ENCODE measurements at places on chromosomes 6 and 20. TPM values are rescaled to one million over a fixed set of nuclear protein-coding genes. Genes with fewer than 3 reads are reported as not detected.

DNA sequence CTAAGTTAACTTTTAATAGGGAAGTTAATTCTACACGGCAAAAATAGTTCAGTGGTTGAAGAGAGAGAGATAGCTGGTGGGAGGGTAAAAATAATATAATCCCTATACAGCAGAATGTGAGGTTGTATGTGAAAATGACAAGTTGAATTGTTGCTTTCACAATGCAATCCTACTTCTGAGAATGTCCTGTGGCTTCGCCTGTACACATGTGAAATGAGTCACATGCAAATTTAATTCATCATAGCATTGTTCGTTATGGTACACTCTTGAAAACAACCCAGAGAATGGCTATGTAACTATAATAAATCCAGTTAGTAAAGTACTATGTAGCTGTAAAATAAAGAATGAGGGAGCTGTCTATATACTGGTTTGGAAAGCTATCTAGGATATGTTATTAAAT lies 46.0 kb upstream of the HINT3 start:
- peak; percentile 31 for DNase-seq

DNA sequence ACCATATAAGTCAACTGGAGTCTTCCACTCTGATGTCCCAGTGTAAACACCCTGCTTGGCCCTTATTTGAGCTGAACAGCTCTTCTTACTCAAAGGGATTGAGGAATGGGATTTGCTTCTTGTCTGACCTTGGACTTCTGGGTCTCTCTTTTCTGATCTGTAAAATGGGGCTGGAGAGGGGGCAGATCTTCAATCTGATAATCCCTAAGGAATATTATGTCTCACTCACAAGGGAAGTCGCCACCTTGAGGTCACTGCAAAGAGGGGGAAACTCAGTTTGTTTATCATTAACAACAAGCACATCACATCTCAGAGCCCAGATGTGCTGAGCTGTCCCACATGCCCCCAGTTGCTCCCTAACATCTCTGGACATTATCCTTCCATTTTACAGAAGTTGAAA lies 15.1 kb downstream of the KCNS1 start:
- no peak for DNase-seq

DNA sequence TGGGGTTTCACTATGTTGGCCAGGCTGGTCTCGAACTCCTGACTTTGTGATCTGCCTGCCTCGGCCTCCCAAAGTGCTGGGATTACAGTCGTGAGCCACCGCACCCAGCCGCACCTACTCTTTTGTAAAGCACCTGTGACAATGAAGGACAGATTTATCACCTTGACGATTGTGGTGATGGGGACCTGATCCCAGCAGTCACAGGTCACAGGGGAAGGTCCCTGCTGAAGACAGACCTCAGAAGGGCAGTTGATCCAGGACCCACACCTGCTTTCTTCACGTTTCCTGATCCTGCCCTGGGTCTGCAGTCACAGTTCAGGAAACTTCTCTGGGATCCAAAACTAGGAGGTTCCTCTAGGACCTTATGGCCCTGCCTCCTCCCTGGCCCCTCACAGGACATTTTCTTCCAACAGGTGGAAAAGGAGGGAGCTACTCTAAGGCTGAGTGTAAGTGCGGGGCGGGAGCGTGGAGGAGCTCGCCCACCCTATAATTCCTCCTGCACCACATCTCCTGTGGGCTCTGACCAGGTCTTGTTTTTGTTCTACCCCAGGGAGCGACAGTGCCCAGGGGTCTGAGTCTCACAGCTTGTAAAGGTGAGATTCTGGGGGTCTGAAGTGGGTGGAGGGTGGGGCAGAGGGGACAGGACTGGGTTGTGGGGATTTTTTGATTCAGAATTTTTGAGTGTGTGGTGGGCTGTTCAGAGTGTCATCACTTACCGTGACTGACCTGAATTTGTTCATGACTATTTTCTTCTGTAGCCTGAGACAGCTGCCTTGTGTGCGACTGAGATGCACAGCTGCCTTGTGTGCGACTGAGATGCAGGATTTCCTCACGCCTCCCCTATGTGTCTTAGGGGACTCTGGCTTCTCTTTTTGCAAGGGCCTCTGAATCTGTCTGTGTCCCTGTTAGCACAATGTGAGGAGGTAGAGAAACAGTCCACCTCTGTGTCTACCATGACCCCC lies 3.0 kb downstream of the HLA-E start:
- no peak for DNase-seq

GRCh38 chr6:36660771-36661471 lies 17.6 kb upstream of the CDKN1A start:
- DNase-seq = no peak

GRCh38 chr6:83432636-83433035 lies 1.8 kb upstream of the ME1 start:
- no peak for DNase-seq

DNA sequence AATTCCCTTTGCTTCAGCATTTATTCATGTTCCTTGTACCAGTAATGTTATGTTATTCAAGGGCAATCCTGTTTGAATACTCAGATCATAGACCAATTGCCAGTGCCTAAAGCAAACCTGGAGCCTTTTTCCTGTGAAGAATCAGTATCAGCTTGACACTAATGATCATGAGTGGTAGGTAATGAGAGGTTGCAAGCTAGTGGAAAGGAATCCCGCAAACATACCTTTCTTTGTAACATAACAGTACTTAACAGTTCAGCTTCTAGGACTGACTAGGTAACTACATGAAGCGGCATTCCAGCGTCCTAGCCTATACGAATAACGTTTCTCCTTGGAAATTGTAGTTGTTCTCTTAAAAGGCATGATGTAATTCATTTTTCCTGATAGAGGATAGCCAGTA lies 253.7 kb downstream of the TMEM242 start:
- no peak for DNase-seq

DNA sequence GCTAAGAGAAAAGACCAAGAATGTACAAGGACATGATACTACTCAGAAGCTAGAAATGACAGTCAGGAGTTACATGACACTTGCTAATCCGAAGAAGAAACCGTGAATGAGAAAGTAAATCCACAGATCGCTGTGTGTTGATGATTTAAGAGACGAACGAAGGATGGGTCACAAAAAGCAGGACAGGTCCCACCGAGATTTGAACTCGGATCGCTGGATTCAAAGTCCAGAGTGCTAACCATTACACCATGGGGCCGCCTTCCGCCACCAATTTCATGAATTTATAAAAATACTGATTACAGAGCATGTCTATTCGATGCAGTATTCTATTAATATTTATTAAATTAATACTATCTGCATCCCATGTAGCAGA lies 54.0 kb upstream of the BTN3A2 start:
- peak; percentile 40 for DNase-seq

GRCh38 chr6:7417684-7418083 lies 28.1 kb downstream of the RIOK1 start:
- DNase-seq = no peak

- DNase-seq = peak; percentile 53
Measured at GRCh38 chr6:150004101-150004782, 21.1 kb downstream of the RAET1L start.

GRCh38 chr20:63121246-63121645 lies 94.7 kb downstream of the YTHDF1 start:
- no peak for DNase-seq

GRCh38 chr6:35160642-35161041 lies 19.5 kb upstream of the TCP11 start:
- no peak for DNase-seq

GRCh38 chr6:147075381-147075780 lies 128.8 kb upstream of the STXBP5 start:
- no peak for DNase-seq

- no peak for DNase-seq
Measured at GRCh38 chr20:44463466-44463865, 12.2 kb upstream of the TTPAL start.

- no peak for DNase-seq
Measured at GRCh38 chr20:60009318-60009717, 51.1 kb downstream of the CDH26 start.

DNA sequence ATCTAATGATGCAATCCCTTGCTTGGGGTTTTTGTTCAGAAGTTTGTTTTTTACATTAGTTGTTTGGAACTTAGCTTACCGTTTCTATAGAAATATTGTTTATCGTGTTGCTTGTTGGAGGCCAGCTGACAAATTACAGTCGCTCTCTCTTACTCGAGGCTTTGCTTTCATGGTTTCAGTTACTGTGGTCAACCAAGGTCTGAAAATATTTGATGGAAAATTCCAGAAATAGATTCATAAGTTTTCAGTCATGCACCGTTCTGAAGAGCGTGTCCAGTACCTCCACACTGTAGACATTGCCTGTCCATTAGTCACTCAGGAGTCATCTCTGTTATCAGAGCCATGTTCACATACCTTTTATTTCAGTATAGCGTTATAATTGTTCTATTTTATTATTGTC lies 47.9 kb downstream of the DEK start:
- no peak for DNase-seq

GRCh38 chr6:33451606-33452005 lies 2.8 kb upstream of the ZBTB9 start:
- no peak for DNase-seq

DNA sequence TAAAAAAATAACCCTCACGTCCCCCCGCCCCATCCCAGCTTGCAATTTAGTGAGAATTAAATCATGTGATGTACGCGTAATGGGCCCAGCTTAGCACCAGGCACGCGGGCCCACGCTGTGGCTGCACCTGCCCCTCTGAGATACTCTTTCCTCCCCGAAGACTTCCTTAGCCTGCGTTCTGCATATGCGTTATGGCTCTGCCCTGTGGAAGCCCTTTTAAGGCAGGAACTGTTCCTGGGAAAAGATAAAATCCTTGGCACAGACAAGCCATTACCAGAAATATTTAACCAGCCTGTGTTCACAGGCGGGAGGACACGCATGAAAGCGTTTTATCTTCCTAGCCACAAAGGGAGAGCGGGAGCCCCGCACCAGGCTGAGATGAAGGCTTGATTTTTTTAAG lies 311.0 kb downstream of the LRFN2 start:
- no peak for DNase-seq

DNA sequence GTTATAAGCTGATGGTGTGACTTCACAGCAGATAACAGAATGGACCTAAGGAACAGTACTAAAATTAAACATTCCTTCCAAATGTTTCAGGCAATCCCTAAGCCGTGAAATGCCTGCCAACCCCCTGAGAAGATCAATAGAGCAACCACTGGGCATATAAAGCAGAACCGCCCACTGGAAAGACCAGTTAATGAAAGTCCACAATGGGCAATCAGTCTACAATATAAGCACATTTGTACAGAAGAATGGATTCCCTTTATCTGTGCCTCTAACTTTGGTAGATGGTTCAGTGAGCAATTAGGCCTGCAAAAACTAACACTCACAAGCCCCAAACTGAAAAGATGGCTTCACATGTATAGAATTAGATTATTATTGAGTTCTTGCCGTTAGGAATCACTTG lies 286.6 kb downstream of the UBE3D start:
- no peak for DNase-seq

DNA sequence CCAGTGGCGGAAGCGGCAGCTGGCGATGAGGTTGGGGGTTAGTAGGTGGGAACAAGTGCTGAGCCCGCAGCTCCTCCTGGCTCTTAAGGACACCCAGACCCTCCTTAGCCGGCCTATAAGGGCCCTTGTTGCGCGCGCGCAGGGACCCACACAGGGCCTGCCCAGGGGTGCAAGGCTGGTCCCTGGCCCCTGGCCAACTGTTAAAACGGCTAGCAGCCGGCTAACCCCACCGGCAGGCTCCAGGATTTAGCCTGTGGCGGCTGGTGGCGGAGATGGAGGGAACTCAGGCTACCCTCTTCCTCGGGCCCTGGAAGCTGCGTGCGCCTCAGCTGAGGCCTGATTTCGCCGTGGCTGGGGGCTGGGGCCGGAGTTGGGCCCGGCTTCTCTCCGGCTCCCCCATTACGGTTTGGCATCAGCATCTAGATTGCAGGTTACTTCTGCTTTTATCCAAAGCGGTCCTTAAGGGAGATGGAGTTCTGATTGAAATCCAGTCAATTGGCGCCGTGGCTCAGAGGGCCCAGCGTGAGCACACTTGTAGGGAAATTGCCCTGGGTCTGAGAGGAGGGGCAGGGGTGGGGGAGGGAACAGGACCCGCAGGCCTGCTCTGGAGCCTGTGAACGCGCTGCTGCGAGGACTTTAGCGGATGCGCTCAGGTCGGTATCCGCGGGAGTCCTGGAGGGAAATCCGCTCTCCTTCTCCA lies 36.9 kb upstream of the CCDC167 start:
- DNase-seq = no peak

Gene EYS
- not detected for total RNA-seq

Gene ULBP2
- 1.00 TPM for total RNA-seq

Gene OTOR
- total RNA-seq = not detected

Gene HDGFL1
- not detected for total RNA-seq

Gene ESR1
- 0.07 TPM for total RNA-seq

Gene TMEM217
- 9.3 TPM for total RNA-seq

Gene TXNDC5
- total RNA-seq = 40.3 TPM

Gene GJA10
- not detected for total RNA-seq

Gene PAX1
- not detected for total RNA-seq

Gene SLC22A7
- not detected for total RNA-seq

Gene PI3
- not detected for total RNA-seq

Gene GPX5
- total RNA-seq = not detected
